ENCODE measurements at places on chromosomes 4 and X. TPM values are rescaled to one million over a fixed set of nuclear protein-coding genes. Genes with fewer than 3 reads are reported as not detected.

Gene ZNF732
- 0.27 TPM for total RNA-seq

Gene CACNA1F
- 0.81 TPM for total RNA-seq

Gene ZNF711
- 3.7 TPM for total RNA-seq

Gene CPLX1
- 1.2 TPM for total RNA-seq

Gene TEX13D
- total RNA-seq = not detected

Gene CXorf49
- not detected for total RNA-seq

DNA sequence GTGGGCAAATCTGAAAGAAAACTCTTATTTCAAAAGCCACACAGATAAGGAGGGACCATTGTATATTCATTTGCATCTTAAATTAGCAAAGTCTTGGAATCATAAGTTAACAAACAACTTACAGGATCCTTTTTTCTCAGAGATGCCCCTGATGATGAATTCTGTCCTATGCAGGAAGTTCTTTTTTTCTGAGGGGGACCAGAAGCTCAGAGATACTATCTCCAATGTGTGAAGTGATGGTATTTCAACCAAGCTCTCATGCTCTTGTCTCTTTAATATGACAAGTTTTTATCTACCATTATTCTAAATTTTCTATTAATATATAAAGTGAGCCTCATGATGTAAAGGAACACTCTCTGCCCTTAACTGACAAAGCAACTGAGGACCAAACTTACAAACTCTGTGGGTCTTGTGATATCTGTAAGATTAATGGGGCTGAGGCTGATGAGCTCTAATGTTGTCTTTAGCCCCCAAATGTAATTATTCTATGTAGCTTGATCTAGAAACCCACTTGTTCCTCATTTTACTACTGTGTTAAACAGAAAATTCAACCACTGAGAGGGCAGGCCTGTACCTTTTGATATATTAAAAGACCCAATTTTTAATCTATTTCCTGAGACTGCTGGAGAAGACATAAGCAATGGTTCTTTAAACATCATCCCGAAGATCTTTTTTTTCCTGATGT is 27.0 kb downstream of the TEC start:
- DNase-seq = no peak

GRCh38 chrX:129769467-129770154 is 10.1 kb upstream of the SASH3 start:
- DNase-seq = no peak

DNA sequence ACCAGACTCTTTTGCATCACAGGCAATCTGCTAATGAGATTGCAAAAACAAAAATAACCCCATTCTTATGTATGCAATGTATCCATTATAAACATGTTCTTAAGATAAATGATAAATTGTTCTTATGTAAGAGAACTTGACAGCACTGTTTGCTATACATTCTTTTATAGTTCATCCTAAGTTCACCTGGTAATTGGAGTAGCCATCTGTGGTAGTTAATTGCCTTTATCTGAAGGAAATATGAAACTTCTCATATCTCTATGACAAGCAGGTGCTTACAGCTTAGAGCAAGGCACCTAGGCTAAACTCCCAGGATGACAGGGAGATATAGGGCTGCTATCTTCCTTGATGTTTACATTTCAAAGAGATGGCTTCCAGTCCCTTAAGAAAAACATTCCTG is 21.3 kb upstream of the CLCN5 start:
- DNase-seq = no peak

DNA sequence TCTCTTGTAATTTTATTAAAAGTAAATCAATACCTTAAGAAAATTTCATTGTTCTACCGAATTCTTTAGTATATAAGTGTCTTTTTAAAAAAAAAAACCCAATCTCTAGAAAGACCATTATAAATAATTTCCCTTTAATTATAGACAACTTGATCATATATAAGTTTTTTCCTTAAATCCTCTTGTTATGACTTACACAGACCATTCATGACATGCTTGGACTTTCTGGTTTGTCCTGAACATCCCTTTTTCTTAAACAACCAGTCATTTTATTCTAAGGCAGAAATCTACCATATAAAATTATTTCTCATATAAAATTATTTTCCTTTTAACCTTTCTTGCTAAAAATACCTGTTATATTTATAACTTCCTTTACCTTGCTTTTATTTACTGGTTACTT is 15.4 kb upstream of the FHDC1 start:
- DNase-seq = no peak

- DNase-seq = no peak
Measured at GRCh38 chrX:16727637-16728036, 8.2 kb downstream of the SYAP1 start.

DNA sequence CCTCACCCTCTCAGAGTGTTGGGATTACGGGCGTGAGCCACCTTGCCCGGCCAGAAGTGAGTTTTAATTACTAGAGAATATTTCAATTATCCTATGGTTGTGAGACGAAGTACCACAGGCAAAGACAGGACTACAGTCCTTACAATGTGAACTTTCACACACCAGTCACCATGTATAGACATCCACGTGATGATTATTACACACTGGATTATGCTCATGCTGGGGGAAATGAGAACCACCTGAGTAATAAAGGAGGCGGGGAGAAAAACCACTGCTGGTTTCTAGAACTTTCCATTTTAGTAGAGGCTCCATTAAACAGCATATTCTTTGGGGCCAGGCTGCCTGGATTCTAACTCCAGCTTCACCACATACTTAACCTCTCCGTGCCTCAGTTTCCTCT is 42.5 kb upstream of the TLR2 start:
- no peak for DNase-seq

- no peak for DNase-seq
Measured at GRCh38 chrX:21725496-21725895, 32.4 kb downstream of the SMPX start.

GRCh38 chr4:25859429-25860148 is 3.2 kb downstream of the SEL1L3 start:
- DNase-seq = no peak

- no peak for DNase-seq
Measured at GRCh38 chr4:91267543-91267942, 1036.2 kb upstream of the GRID2 start.

All from thoracic aorta (tissue), 2 donors.